ENCODE measurements at places on chromosomes 5 and 9.

DNA sequence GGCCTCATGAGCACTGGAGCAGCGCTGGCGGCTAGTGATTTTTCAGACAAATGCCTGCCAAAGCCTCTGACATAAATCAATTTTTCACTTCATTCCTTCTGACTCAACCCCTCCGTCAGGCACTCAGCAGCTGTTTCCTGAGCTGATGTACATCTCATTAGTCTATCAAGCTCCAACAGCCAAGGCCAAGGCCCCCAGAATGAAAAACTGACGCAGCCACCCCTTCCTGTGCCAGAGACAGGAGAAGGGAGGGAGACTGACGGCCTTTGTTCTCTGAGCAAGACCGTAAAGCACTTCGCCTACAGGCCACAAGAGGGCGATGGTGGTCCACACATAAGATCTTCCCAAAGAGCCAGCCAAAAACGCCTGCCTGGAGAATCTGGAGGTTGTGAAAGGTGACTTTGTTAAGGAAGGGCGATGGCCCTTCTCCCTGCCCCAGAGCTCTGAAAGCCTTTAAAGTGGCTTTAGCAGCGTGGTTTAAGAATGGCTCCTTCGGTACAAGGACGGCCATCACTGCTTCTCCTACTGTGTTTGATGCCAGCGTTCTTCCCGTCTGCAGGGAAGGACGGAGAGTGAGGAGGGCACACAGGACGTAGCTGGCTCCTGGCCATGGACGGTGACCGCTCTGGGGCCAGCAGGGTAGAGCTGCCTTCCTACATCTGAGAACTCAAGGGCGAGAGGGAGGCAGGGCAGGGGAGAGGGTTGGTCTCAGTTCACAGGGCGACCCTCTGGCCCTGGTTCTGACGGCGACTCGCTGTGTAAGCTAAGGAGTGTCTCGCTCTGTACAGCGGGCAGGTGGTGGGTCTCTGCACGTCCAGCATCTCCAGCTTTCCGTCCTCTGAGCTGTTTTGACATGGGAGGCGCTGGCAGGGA is 37.0 kb downstream of the ALG2 start:
- peak; percentile 98 for DNase-seq

GRCh38 chr9:15361737-15362136 is 54.7 kb upstream of the TTC39B start:
- DNase-seq: no peak

GRCh38 chr5:139199321-139199720 is 1.2 kb upstream of the SIL1 start:
- DNase-seq: no peak

DNA sequence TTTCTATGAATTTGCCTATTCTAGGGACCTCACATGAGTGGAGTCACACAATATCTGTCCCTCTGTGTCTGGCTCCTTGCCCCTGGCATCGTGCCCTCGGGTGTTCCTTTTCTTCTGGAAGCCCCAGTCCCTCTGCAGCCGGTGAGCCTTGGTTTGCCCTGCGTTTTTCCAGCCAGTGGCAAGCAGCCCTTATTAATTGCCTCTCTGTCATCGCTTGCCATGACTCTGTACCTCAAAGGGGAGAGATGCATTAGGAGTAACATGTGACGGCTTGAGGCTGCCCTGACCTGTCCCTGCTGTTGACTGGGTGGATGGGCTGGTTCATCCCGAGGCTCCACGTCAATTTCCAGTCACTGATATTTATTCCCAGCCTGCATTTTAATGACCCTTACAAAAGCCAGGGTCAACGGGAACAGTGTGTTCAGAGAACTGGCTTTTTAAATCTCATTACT is 87.3 kb downstream of the CFAP90 start:
- no peak for DNase-seq

GRCh38 chr5:62600560-62601252 is 22.1 kb downstream of the LRRC70 start:
- DNase-seq: no peak
